Cerebellar nuclear complex (tissue), 1 donor: ENCODE measurements at places on chromosomes 6 and 20.

- no peak for DNase-seq
Measured at GRCh38 chr6:84061613-84062398, 28.2 kb downstream of the MRAP2 start.

DNA sequence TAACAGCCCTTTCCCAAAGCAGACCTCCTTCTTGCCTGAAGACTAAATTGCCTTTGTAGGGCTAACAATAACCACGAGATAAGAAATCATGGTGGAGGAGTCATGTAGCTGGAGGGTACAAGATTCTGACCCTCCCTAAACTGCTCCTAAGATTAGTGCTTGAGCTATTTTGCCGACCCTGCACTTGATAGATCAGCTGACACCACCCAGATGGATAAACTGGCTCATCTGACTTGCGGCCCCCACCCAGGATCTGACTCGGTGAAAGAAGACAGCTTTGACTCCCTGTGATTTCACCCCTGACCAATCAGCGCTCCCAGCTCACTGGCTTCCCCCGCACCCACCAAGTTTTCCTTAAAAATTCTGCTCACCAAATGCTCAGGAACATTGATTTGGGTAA is 57.6 kb upstream of the UNC93A start:
- DNase-seq, result no peak

DNA sequence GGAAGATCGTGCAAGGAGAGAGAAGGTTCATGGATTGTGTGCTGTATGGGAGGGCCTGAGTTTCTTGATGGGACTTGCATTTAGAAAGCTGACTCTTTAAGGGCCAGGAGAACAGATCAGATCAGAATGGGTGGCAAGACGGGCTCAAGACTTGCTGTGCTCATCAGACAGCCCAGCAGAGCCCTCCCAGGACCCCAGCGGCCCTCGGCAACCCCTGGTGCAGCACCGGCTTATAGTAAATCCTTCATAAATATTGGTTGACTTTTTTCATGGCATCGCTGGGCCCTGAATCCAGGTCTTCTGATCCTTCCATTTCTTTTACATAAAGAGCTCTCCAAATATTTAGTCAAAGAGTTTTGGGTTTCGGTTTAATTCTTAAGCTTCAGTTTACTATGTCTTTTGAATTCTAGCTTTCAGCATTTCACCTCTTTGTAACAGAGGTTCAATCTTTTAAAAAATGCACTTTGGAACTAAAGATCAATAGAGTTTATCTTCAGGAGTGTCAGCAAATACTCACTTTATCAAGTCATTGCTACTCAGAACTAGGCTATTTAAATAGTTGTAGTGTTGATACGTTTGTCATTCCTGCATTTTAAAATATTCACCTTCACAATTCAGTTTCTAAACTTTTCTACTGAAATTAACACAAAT is 205.6 kb downstream of the ZDHHC14 start:
- DNase-seq, result no peak

- DNase-seq, result no peak
Measured at GRCh38 chr6:42468273-42468672, 16.5 kb upstream of the TRERF1 start.

DNA sequence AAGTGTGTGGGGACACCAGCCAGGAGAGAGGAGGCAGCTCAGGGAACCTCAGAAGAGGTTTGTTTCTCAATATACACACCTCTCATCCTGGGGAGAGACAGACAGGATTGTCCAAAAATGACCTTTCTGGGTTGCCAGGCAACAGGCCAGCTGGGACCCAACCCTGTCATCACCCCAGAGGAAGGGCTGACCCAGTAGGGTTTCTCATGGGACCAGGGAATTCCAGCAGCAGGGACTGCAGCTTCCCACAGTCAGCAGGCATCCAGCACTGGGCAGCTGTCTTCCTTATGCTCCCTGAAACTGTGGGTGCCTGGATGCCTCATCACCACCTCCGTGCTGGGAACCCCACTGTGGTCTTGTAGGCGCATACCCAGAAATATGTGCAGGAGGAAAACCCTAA is 1.3 kb downstream of the C20orf202 start:
- no peak for DNase-seq

GRCh38 chr20:4099905-4100675 is 84.7 kb upstream of the RNF24 start:
- no peak for DNase-seq

DNA sequence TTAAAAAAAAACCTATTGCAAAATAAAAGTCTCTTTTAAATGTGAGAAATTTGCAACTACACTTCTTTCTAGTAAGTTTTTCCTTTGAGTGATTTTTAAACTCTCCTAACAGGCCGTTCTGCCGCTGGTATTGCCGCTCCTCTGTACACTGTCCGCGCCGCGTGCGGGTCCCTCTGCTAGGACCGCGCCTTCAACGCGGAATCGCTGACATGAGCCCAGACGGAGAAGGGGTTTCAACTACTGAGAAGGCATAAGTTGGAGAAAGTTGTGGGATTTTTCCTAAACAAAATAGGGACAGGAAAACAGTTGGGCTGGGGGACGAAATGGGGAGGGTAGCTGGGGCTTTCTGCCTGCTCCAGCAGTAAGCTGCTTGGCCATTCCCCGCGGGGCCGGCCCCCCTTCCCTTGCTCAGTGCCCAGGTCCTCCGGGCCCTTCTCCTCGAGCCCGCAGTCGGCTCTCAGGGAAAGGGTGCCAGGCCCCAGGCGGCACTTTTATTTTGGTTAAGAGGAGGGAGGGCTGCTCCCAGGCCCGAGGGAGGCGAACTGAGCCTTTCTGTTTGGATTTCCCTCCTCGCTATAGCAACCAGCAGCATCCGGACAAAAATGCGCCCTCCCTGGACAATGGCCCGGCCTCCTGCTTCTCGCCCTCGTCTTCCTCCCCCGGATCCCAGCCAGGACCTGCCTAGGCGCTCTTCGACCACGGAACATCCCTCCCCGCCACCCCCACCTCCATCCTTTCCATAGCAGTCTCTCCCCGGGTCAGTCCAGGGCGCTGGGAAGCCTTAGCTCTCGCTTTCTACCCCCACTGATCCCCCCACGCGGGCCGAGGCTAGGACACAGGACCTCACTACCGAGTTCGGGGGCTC is 6.8 kb upstream of the POU3F2 start:
- DNase-seq, result no peak

DNA sequence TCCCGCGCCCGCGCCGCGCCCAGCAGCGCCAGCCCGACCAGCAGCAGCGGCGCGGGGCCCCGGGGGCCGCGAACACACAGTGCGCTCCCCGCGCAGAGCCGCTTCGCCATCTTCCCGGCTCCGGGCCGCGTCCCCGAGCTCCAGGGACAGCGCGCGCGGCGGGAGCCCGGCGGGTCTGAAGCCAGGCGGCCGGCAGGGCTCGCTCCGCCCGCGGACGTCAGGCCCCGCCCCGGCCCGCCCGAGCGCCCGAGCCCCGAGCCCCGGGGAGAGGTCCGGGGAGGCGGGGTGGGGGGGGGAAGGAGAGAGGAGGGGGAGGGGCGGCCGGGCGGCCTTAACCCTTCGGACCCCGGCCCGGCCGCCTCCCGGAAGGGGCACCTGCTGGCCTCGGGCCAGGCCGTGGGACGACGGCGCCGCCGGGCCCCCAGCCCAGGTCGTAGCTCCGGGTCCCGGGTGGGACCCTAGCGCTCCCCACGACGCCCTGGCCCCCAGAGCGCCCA is at the start of gene LAMA5:
Gene LAMA5, minus strand, starts transcription at position 177 of the 497 bp plus-strand sequence. Its CDS starts 67 bp downstream, at position 110.
- DNase-seq, result no peak

GRCh38 chr6:147958683-147959082 is 384.0 kb upstream of the SASH1 start:
- DNase-seq, result no peak

DNA sequence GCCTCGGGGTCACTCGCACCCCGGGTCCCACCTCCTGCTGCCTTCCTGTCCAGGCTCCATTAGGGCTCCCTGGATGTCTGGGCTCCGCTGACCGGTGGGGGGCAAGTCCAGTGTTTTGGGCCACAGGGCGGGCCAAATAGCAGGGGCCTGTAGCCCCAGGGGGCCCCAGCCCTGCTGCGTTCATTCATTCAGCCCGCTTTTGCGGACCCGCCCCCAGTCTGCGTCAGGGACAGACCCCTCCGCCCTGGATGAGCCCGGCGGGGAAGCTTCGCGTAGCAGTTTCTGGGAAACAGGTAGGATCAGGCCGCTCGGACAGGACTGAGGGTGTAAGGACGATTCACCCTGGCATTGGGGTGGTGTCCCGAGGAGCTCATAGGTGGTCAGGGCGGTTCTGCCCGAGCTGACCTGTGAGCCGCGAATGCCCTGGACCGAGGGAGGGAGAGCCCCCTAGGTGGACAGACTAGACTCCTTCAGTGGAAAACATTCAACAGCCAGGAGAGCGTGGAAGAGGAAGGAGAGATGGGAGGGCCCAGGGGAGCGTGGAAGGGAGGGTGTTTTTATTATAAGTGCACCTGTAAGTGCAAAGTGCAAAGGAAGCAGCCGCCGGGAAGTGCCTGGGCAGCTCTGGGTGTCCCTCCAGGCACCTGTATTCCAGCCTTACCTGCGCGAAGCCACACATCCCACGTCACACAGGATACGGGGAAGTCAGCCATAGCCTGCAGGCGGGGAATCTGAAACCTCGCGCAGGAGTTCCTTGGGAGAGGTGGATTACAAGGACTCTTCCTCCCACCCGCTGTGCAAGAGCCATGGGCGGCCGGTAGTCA is 662 bp downstream of the ENTPD6 start:
- DNase-seq, result no peak

GRCh38 chr6:9131616-9132015 is 696.3 kb upstream of the SLC35B3 start:
- no peak for DNase-seq

- no peak for DNase-seq
Measured at GRCh38 chr6:158714706-158715105, 64.9 kb downstream of the SYTL3 start.

DNA sequence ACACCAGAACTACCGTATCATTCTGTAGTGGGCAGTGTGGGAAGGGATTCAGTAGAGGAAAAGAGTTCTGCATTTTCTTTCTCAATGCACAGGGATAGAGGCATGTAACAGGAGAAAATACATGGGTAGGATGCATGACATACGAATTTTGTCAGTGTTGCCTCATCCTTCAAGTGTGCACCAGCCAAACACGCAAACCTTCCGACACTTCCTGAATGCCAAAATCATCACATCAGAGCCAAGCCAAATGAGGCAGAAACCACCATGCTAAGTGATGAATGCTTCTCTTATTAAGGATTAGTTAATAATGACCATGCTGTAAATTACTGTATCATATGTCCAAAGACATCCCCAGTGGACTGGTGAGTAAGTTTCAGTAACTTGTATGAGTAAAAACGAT is 27.3 kb downstream of the RAMACL start:
- no peak for DNase-seq

DNA sequence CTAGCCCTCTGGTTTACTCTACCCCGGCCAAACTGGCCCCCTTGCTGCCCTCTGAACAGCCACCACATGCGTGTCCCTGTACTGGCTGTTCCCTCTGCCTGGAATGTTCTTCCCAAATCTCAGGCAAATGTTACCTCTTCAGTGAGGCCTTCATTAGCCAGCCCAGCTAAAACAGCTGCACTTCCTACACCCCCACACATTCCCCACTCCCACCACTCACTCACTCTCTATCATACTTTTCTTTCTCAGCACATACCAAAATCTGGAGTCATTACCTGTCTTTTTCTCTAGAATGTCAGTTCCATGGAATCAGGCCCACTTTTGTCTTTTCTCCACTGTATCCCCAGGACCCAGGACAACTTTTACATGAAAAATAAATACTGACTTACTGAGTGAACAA is 401.2 kb upstream of the SULF2 start:
- DNase-seq, result no peak

- no peak for DNase-seq
Measured at GRCh38 chr20:20525756-20526155, 157.9 kb downstream of the INSM1 start.

DNA sequence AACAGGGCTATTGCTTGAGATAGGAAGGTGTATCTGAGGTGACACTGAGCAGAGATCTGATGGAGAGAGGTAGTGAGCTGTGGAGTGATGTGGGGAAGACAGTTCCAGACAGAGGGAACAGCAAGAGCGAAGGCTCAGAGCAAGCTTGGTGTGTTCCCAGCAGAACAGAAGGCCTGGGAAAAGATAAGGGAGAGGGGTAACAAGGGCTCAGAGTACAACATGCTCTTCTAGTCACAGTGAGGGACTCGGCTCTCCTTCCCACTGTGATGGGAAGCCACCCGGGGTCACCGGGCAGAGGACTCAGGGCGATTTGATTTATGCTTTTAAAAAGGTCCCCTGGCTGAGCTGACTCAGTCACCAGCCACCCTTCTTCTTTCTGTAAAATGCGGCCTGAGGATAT is 33.7 kb downstream of the CAP2 start:
- DNase-seq, result no peak

GRCh38 chr6:52650941-52651340 is 20.0 kb upstream of the TMEM14A start:
- DNase-seq, result no peak

GRCh38 chr6:9398071-9398766 is 962.9 kb upstream of the SLC35B3 start:
- DNase-seq, result no peak

DNA sequence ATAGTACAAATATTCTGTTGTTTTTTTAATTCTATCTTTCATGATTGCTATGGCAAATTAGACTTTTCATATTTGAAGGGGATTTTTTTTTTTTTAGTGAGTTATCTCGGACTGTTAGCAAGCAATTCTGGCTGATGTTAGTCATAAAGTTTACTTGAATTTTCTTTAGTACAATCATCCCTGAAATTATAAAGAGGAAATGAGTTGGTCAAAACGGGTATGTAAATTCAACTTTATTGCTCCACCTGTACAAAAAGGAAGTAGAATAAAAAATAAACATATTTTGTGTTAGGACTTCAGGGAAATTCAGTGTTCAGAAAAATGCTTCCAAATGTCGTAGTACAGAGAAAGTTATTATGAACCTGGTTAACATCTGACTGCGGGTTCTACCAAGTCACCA is 40.3 kb downstream of the PPP1R14C start:
- DNase-seq, result no peak

DNA sequence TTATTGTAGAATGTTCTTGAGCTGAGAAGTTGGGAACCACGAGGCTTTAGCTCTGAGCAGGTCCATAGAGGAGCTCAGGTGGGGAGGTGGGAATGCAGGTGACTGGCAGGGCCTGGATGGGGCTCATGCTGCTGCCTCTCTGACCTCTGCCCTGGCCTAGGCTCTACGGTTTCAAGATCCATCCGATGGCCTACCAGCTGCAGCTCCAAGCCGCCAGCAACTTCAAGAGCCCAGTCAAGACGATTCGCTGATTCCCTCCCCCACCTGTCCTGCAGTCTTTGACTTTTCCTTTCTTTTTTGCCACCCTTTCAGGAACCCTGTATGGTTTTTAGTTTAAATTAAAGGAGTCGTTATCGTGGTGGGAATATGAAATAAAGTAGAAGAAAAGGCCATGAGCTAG is at the start of gene LY6G5B:
Gene LY6G5B, plus strand, starts transcription at position 301 of the 400 bp plus-strand sequence. CDS start 975 bp downstream, outside the sequence.
- no peak for DNase-seq

GRCh38 chr20:1946442-1946761 is 47.5 kb downstream of the PDYN start:
- no peak for DNase-seq

GRCh38 chr6:156189714-156190113 is 587.5 kb upstream of the ARID1B start:
- DNase-seq, result no peak
